Osteoblast (primary cell): ENCODE measurements at places on chromosomes 2 and 18. TPM values are rescaled to one million over a fixed set of nuclear protein-coding genes. Genes with fewer than 3 reads are reported as not detected.

SOX11 gene
- total RNA-seq = 0.59 and 0.72 TPM in 2 replicates

IL36RN gene
- total RNA-seq = not detected in 2 replicates

CD226 gene
- total RNA-seq = under 0.01 and 0.36 TPM in 2 replicates

RESP18 gene
- total RNA-seq = not detected in 2 replicates

SIX2 gene
- 14.8 and 15.9 TPM in 2 replicates for total RNA-seq

PRADC1 gene
- 11.2 and 15.9 TPM in 2 replicates for total RNA-seq

MEP1B gene
- total RNA-seq = not detected in 2 replicates

POTEJ gene
- total RNA-seq = not detected in 2 replicates

TEX44 gene
- not detected in 2 replicates for total RNA-seq

LYG2 gene
- not detected in 2 replicates for total RNA-seq

SCTR gene
- not detected in 2 replicates for total RNA-seq

RHOB gene
- 145 and 161 TPM in 2 replicates for total RNA-seq

IL1B gene
- 0.36 TPM in 1 of 2 replicates, not detected in the other for total RNA-seq

CNDP1 gene
- not detected in 2 replicates for total RNA-seq

MARCHF4 gene
- total RNA-seq = 0.72 and 1.5 TPM in 2 replicates

GPR155 gene
- 3.5 and 4.3 TPM in 2 replicates for total RNA-seq

MAP3K19 gene
- not detected in 2 replicates for total RNA-seq

PER2 gene
- total RNA-seq = 7.4 and 9.4 TPM in 2 replicates

NTSR2 gene
- not detected in 2 replicates for total RNA-seq

ANKRD23 gene
- total RNA-seq = 1.8 and 2.1 TPM in 2 replicates

MGAT4A gene
- total RNA-seq = under 0.01 and 0.36 TPM in 2 replicates

CHRND gene
- not detected in 2 replicates for total RNA-seq

KIF1A gene
- under 0.01 TPM in 1 of 2 replicates, not detected in the other for total RNA-seq

TUBB8B gene
- not detected in 2 replicates for total RNA-seq

DNER gene
- 0.36 and 1.2 TPM in 2 replicates for total RNA-seq

DOCK10 gene
- total RNA-seq = 33.3 and 38.3 TPM in 2 replicates

CHRNG gene
- total RNA-seq = not detected in 2 replicates

POTEE gene
- under 0.01 TPM in 1 of 2 replicates, not detected in the other for total RNA-seq

TWIST2 gene
- total RNA-seq = 9.4 TPM in 2 replicates

DUSP19 gene
- total RNA-seq = 2.4 and 2.9 TPM in 2 replicates

TUBA4A gene
- 11.9 and 13.6 TPM in 2 replicates for total RNA-seq

SFT2D3 gene
- total RNA-seq = 5.8 and 6.5 TPM in 2 replicates

NRP2 gene
- total RNA-seq = 145 and 183 TPM in 2 replicates

GKN1 gene
- total RNA-seq = 0.29 TPM in 1 of 2 replicates, not detected in the other
